ENCODE measurements at places on chromosomes 4 and X. TPM values are rescaled to one million over a fixed set of nuclear protein-coding genes. Genes with fewer than 3 reads are reported as not detected.

DNA sequence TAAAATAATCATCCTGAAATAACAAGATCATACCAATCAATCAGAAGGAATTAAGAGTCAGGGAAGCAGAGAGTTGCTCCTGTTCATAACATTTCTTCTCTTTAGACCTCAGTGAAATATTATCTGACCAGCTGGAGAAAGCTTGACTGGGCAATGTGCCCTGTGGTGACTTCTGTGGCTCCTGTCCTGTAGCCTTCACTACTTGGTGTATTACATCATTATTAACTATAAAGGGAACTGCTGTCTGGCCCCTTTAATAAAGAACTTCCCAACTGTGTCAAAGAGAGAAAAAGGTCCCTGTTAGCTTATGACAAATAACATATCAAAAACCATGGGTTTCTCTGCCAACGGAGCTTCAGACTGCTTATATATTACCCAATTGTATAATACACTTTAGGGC lies 18.0 kb downstream of the OPHN1 start:
- H3K4me3 ChIP-seq, result no peak overlapping the region
- H3K27me3 ChIP-seq, result no peaks in the 10 kb centered on the region
- peaks cover 4% of the 10 kb centered on the region for H3K4me1 ChIP-seq
- no peak for DNase-seq
- no peak overlapping the region for H3K27ac ChIP-seq

- H3K4me3 ChIP-seq, result no peak overlapping the region
- DNase-seq, result no peak
- no peaks in the 10 kb centered on the region for H3K4me1 ChIP-seq
- H3K27ac ChIP-seq, result no peak overlapping the region
These were observed 202.0 kb downstream of the DHX15 start for GRCh38 chr4:24382381-24382780.

DNA sequence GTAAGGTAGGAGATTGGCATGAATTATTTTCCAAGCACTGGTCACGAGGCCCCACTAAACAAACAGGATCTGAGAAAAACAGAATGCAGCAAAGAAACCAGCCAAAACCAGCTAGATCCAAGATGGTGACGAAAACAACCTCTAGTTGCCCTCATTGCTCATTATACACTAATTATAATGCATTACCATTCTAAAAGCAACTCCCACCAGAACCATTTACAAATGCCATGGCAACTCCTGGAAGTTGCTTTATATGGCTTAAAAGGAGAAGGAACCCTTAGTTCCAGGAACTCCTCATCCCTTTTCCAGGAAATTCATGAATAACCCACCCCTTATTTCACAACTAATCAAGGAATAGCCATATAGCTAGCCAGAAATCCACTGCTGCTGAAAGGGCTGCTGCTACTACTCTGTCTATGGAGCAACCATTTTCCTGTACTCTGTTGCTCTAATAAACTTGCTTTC lies 69.3 kb downstream of the ABCB7 start:
- H3K36me3 ChIP-seq, result no peaks in the 10 kb centered on the region
- no peaks in the 10 kb centered on the region for H3K27me3 ChIP-seq
- H3K27ac ChIP-seq, result no peak overlapping the region
- no peak for DNase-seq

- DNase-seq, result no peak
- H3K27ac ChIP-seq, result no peak overlapping the region
- peaks cover 5% of the 10 kb centered on the region for H3K36me3 ChIP-seq
- H3K4me1 ChIP-seq, result no peaks in the 10 kb centered on the region
These were observed 12.4 kb downstream of the PPID start for GRCh38 chr4:158710814-158711213.

GRCh38 chr4:849478-850175 lies 23.7 kb upstream of the CPLX1 start:
- no peak overlapping the region for H3K27ac ChIP-seq
- H3K4me3 ChIP-seq, result no peak overlapping the region
- peaks cover 9% of the 10 kb centered on the region for H3K4me1 ChIP-seq
- H3K27me3 ChIP-seq, result no peaks in the 10 kb centered on the region

- H3K27me3 ChIP-seq, result no peaks in the 10 kb centered on the region
- no peak overlapping the region for H3K27ac ChIP-seq
- H3K4me3 ChIP-seq, result no peak overlapping the region
- H3K36me3 ChIP-seq, result no peaks in the 10 kb centered on the region
These were observed 16.3 kb upstream of the DHRSX start for GRCh38 chrX:2517055-2517454.

GRCh38 chrX:38271154-38271716 lies 50.6 kb upstream of the SRPX start:
- no peaks in the 10 kb centered on the region for H3K36me3 ChIP-seq
- DNase-seq, result no peak
- H3K27ac ChIP-seq, result no peak overlapping the region
- H3K4me1 ChIP-seq, result no peaks in the 10 kb centered on the region

- H3K36me3 ChIP-seq, result no peaks in the 10 kb centered on the region
- no peaks in the 10 kb centered on the region for H3K27me3 ChIP-seq
- no peak for DNase-seq
- H3K4me1 ChIP-seq, result no peaks in the 10 kb centered on the region
- no peak overlapping the region for H3K27ac ChIP-seq
These were observed 69.9 kb downstream of the CHIC2 start for GRCh38 chr4:53994382-53995102.

- H3K4me1 ChIP-seq, result peaks cover 62% of the 10 kb centered on the region
- H3K27me3 ChIP-seq, result no peaks in the 10 kb centered on the region
- no peaks in the 10 kb centered on the region for H3K36me3 ChIP-seq
- H3K4me3 ChIP-seq, result no peak overlapping the region
- DNase-seq, result no peak
These were observed 8.4 kb downstream of the ATP10D start for GRCh38 chr4:47493238-47494123.

DNA sequence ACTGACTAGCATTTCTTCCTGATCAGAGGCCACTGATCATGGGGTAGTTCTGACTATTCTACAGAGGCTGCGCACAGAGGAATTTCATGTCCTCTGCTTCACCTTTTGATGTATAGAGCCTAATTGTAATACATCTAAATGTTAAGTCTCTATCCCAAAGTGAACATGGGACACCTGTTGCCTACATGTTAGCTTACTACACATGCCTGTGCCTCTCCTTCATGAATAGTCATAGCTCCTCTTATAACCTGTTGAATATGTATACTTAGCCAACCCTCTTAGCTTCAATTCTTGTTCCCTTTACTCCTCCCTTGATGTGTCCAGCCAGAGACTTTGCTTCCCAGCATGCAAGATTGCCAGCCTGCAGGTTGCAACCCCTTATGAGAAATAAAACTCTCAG lies 9.6 kb upstream of the THOC2 start:
- no peaks in the 10 kb centered on the region for H3K36me3 ChIP-seq
- H3K27ac ChIP-seq, result no peak overlapping the region
- no peak for DNase-seq
- H3K4me3 ChIP-seq, result no peak overlapping the region

DNA sequence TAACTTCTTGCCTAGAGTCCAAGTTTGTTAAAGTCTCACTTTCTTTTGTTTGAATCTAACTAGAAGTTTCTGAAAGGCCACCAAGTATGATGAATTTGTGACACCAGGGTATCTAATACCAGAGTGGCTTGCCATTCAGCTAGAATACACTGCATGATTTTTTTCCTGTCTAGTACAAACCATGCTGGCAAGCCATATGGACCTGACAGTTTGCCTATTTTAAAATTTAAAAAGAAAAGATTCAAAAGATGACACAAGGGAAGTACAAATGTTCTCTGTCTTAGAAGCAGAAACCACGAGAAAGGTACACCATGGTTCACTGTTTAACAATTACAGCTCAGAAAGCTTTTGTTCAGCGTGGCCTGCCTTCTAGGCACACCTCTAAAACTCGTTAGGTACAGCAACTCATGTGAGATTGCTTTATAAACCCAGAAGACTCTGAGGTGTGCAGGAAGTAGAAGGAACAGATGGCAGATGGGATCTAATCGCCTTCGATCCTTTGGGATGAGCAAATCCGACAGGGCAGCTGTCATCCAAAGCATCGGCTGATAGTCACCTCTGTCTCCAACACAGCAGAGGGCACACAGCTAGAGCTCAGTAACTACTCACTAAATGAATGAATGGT lies 35.4 kb upstream of the CENPU start:
- no peaks in the 10 kb centered on the region for H3K27me3 ChIP-seq
- H3K4me3 ChIP-seq, result no peak overlapping the region
- no peak for DNase-seq
- no peaks in the 10 kb centered on the region for H3K36me3 ChIP-seq
- no peaks in the 10 kb centered on the region for H3K4me1 ChIP-seq

GRCh38 chr4:113645771-113646441 lies 115.6 kb downstream of the CAMK2D start:
- H3K4me3 ChIP-seq, result no peak overlapping the region
- no peaks in the 10 kb centered on the region for H3K27me3 ChIP-seq
- no peak overlapping the region for H3K27ac ChIP-seq
- no peak for DNase-seq
- no peaks in the 10 kb centered on the region for H3K36me3 ChIP-seq

DNA sequence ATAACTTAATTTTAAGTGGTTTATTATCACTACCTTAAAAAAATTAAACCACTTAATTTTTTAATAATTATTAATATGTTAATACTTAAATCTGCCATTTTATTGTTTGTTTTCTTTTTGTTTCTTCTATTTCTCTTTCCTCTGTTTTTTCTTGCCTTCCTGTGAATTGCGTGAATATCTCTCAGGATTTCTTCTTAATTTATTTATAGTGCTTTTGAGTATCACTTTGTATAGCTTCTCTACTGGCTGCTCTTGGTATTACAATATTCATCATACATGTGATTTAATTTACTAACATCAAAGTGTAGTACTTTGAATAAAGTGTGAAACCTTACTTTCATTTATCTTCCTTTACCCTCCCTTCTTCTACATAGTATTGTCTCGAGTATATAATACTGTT lies 349.5 kb upstream of the CPXCR1 start:
- H3K4me3 ChIP-seq, result no peak overlapping the region
- no peak for DNase-seq
- H3K36me3 ChIP-seq, result no peaks in the 10 kb centered on the region
- no peaks in the 10 kb centered on the region for H3K27me3 ChIP-seq
- no peaks in the 10 kb centered on the region for H3K4me1 ChIP-seq
- H3K27ac ChIP-seq, result no peak overlapping the region

GRCh38 chr4:42151568-42152506 lies 618 bp downstream of the BEND4 start:
- no peak for DNase-seq
- no peaks in the 10 kb centered on the region for H3K36me3 ChIP-seq
- H3K4me1 ChIP-seq, result peaks cover 17% of the 10 kb centered on the region

GRCh38 chr4:107757864-107758476 lies 37.9 kb upstream of the PAPSS1 start:
- no peaks in the 10 kb centered on the region for H3K27me3 ChIP-seq
- no peaks in the 10 kb centered on the region for H3K4me1 ChIP-seq

GRCh38 chr4:145799223-145799622 lies 119.3 kb downstream of the C4orf51 start:
- DNase-seq, result no peak
- H3K27ac ChIP-seq, result no peak overlapping the region
- H3K27me3 ChIP-seq, result no peaks in the 10 kb centered on the region

GRCh38 chr4:83139514-83140156 lies 25.1 kb upstream of the PLAC8 start:
- DNase-seq, result no peak
- H3K36me3 ChIP-seq, result no peaks in the 10 kb centered on the region
- no peaks in the 10 kb centered on the region for H3K4me1 ChIP-seq
- H3K27ac ChIP-seq, result no peak overlapping the region
- H3K4me3 ChIP-seq, result no peak overlapping the region

DNA sequence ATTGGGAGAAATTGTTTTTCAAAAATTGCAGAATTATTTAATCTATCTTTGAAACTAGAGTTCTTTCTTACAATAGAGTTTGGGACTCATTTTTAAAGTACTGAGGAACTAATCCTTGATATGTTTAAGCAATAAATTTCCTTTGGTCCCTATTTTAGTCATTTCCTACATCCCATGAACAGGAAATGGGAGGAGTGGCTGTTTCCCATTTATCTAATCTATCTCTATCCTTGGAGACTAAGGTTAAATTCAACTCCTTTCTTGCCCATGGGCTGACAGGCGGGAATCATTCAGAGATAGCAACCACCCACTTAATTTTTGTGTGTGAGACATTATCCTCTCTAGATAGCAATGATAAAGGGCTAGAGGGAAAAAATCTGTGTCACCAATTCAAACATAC lies 131.6 kb upstream of the EMCN start:
- no peaks in the 10 kb centered on the region for H3K4me1 ChIP-seq
- no peak overlapping the region for H3K27ac ChIP-seq
- no peaks in the 10 kb centered on the region for H3K27me3 ChIP-seq
- H3K36me3 ChIP-seq, result no peaks in the 10 kb centered on the region
- H3K4me3 ChIP-seq, result no peak overlapping the region

GRCh38 chr4:148923881-148924280 lies 481.7 kb upstream of the NR3C2 start:
- H3K4me1 ChIP-seq, result no peaks in the 10 kb centered on the region
- DNase-seq, result no peak
- H3K36me3 ChIP-seq, result no peaks in the 10 kb centered on the region
- no peak overlapping the region for H3K27ac ChIP-seq

DNA sequence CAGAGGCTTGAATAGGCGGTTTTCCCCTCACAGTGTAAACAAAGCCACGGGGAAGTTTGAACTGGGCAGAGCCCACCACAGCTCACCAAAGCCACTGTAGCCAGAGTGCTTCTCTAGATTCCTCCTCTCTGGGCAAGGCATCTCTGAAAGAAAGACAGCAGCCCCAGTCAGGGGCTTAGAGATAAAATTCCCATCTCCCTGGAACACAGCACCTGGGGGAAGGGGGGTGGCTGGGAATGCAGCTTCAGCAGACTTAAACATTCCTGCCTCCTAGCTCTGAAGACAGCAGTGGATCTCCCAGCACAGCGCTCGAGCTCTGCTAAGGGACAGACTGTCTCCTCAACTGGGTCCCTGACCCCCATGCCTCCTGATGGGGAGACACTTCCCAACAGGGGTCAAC lies 44.0 kb upstream of the USP38 start:
- H3K36me3 ChIP-seq, result no peaks in the 10 kb centered on the region
- H3K27ac ChIP-seq, result no peak overlapping the region
- DNase-seq, result no peak

- no peak overlapping the region for H3K4me3 ChIP-seq
- H3K27ac ChIP-seq, result no peak overlapping the region
- H3K27me3 ChIP-seq, result no peaks in the 10 kb centered on the region
- no peaks in the 10 kb centered on the region for H3K36me3 ChIP-seq
- no peak for DNase-seq
- H3K4me1 ChIP-seq, result no peaks in the 10 kb centered on the region
These were observed 92.3 kb upstream of the SLC7A11 start for GRCh38 chr4:138334346-138335016.

GRCh38 chr4:41430792-41431191 lies 107.2 kb upstream of the LIMCH1 start:
- H3K4me1 ChIP-seq, result no peaks in the 10 kb centered on the region
- no peak overlapping the region for H3K27ac ChIP-seq
- H3K36me3 ChIP-seq, result no peaks in the 10 kb centered on the region
- no peak for DNase-seq
- H3K27me3 ChIP-seq, result no peaks in the 10 kb centered on the region

The COL25A1 gene
- 0.49 TPM for total RNA-seq

The UGDH gene
- total RNA-seq, result 43.5 TPM

The SPANXN3 gene
- not detected for total RNA-seq

The PALLD gene
- 229 TPM for total RNA-seq

The S100G gene
- not detected for total RNA-seq

The TLR8 gene
- 0.25 TPM for total RNA-seq

The MEPE gene
- total RNA-seq, result not detected

The SSX2 gene
- total RNA-seq, result not detected

The JADE1 gene
- total RNA-seq, result 29.0 TPM

The NRK gene
- 0.49 TPM for total RNA-seq

The UGT2B17 gene
- not detected for total RNA-seq

The PITX2 gene
- total RNA-seq, result 6.6 TPM

The SERTM2 gene
- total RNA-seq, result 28.2 TPM

The GAGE12H gene
- total RNA-seq, result not detected

The CYLC1 gene
- total RNA-seq, result not detected

The PNMA3 gene
- total RNA-seq, result 0.49 TPM
